Mesendoderm (in vitro differentiated cells): ENCODE measurements at places on chromosomes 3 and 15.
A peak's percentile ranks its signal among the peaks of the same experiment; 100 is the strongest.

DNA sequence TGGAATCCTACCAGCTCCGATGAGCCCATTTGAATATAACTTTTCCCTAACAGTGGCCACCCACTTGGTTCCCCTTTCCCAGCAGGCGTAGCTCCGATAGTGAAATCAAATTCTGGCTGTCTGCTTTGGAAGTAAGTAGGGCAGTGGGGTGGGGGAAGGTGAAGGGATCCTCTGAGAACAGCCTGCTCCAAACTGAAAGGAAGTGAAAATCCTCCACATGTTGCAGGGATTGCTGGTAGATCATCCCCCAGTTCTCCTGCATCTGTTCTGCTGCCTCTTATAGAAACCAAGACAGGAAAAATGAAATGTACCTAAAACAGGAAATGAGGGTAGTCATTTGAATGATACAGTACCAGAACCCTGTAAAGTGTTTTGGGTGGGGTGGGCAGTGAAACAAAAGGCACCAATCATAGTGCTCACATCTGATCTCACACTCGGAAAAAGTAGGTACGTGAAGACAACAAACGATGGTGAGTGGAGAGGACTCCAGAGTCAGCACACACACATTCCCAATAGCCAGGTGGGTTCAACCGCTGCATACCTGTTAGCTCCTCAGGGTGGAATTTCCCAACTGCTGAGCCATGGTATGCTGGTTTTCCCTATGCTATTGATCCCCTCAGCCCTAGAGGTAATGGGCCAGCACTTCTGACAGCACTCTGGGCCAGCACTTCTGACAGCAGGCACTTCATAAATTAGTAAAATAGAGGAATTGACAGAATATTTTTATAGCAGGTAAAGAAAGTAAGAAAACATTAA, 304.9 kb upstream of the ADAMTS9 start:
- peak; percentile 74 for DNase-seq

DNA sequence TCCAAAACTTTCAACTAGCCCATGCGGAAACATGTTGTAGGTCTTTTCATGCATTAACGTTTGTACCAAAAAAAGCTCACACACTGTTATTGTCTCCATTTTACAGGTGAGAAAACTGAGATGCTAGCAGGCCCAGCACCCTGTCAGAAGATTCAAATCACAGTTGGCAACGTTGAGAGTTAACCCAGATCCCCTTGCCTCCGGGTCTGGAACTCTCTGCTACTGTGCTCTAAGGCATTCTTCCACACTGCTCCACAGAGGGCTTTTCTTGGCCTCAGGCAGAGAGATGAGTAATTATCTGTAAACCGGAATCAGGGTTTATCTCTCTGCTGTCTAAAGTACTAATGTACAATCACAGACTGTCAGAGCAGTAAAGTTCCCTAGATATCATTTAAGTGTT, 186.0 kb upstream of the LPP start:
- DNase-seq = no peak

DNA sequence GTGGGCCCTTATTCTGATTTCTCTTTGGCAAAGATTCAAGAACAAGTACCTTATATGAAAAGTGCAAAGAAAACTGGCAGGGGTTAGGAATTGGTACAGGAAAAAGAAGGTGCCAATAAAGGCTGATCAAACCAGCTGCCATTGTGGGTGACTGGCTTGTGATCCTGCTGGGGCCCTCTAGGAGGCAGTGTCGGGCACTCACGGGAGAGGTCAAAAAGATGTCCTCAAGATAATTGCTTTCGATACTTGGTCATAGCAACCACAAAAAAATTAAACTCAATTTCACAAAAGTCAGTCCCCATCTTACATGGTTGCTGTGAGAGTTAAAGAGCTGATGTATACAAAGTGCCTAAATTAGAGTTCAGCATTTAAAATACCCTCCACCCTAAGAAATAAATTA, 31.0 kb upstream of the CAV3 start:
- peak; percentile 40 for DNase-seq

GRCh38 chr15:70762469-70763119, 764 bp downstream of the UACA start:
- DNase-seq = peak; percentile 49

DNA sequence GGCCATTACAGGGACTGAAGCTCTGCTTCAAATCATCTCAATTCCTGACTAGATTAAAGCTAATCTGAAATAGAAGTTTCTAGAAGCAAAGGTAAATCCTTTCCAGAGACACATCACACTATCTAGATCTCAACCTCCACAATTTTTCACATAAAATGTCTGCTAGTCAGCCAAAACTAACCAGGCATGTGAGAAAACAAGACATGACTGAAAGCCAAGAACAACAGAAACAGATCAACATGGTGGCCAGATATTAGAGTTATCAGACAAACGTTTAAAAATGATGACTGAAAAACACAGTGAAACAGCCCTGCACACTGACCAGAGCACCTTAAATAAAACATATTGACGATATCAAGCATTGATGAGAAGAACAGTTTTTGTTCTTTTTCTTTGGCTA, 59.1 kb downstream of the SUMF1 start:
- DNase-seq = no peak

DNA sequence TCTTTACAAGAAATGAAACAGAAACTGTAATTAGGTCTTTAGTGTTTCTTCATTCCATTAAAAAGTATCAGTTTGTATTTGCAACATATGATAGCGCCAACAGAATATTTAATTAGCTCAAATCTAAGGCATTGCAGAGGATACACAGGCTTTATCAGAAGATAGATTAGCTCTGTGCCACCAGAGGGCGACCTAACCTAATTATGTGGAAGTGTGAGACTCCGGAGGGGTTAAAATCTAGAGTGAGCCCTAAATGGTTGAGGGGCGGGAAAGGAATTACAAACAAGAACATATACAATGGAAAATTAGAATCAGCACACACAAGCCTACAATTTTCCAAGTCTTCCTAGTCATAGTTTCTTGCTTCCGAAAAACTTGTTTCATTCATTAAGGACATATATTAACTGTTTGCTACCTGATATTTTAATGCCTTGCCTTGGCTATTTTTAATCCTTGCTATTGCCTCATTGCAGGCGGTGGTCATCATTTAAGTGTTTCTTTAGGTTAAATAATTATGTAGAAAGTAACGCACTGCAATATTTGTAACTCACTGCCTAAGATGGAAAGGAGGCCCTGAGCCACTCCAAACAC, 18.0 kb upstream of the RYR3 start:
- DNase-seq = peak; percentile 80

DNA sequence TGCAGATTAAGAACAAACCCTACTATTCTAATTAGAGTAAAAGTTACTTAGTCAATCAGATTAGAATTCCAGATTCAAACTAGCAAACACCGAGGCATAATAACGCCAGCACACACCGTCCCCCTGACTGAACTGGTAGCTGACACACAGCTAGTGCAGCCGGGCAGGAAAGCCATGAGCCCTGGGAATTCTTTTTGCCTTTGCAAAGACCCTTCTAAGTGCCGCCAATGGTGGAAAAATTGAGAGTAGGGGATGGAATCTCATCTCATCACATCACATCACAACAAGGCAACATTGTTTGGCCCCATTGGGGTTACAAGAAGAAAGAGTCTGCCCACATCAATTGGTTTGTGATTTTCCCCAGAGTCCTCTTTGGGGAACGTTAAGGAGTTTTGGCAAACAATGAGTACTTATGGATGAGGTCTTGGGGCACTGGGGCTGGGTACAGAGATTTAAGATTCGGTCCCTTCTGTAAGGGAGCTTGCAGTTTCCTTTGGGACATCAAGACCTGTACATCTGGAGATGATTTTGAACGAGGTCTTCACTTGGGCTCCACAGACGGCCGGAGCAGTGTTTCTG, 120.4 kb upstream of the MEF2A start:
- DNase-seq = no peak
